Body of pancreas (tissue), 4 donors: ENCODE measurements at places on chromosomes 7 and 10. TPM values are rescaled to one million over a fixed set of nuclear protein-coding genes. Genes with fewer than 3 reads are reported as not detected.
A peak's percentile ranks its signal among the peaks of the same experiment; 100 is the strongest.

GRCh38 chr10:132395704-132396493 lies 1.1 kb upstream of the PWWP2B start:
- peaks cover 49% of the 10 kb centered on the region for H3K4me1 ChIP-seq
- no peak overlapping the region for H3K4me3 ChIP-seq
- H3K27ac ChIP-seq = peak overlapping the region; percentile 97
- peak; percentile 86 for DNase-seq
- H3K27me3 ChIP-seq = no peaks in the 10 kb centered on the region

DNA sequence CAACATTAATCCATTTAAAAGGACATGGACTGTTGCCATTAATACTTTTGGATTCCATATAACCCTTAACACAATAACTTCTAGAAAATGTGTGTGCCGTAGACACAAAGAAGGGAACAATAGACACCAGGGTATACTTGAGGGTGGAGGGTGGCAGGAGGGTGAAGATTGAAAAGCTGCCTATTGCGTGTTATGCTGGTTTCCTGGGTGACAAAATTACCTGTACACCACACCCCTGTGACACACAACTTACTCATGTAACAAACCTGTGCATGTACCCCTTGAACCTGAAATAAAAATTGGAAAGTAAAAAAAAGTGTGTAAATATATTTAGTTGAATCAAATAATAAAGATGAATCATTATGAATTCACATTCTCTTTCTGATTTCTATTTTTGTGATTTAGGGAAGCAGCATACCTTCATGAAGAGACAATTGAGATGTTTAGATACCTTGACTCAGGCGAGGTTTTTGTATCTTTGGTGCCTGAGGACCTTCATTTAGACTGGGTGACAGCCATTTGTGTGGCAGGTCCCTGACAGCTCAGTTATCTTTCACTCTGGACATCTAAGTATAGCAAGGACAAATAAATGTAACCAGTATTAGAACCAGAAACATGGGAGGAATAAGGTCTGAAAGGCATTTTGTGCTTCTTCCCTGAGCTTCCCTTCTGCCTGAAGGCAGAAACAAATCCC lies 28.7 kb downstream of the GIMAP8 start:
- no peak overlapping the region for H3K27ac ChIP-seq
- DNase-seq = no peak
- no peaks in the 10 kb centered on the region for H3K36me3 ChIP-seq
- H3K4me3 ChIP-seq = no peak overlapping the region
- H3K27me3 ChIP-seq = no peaks in the 10 kb centered on the region
- H3K4me1 ChIP-seq = no peaks in the 10 kb centered on the region

- DNase-seq = no peak
- no peaks in the 10 kb centered on the region for H3K36me3 ChIP-seq
- no peak overlapping the region for H3K27ac ChIP-seq
- H3K27me3 ChIP-seq = no peaks in the 10 kb centered on the region
- H3K4me3 ChIP-seq = no peak overlapping the region
- H3K4me1 ChIP-seq = no peaks in the 10 kb centered on the region
Measured at GRCh38 chr10:25959540-25960232, 25.7 kb downstream of the MYO3A start.

GRCh38 chr10:78657163-78657861 lies 411.5 kb upstream of the ZMIZ1 start:
- H3K4me1 ChIP-seq = no peaks in the 10 kb centered on the region
- H3K27me3 ChIP-seq = no peaks in the 10 kb centered on the region
- peak; percentile 82 for DNase-seq
- H3K4me3 ChIP-seq = no peak overlapping the region

GRCh38 chr10:42962902-42963231 lies 114.0 kb upstream of the RET start:
- H3K4me3 ChIP-seq = no peak overlapping the region
- no peak for DNase-seq
- H3K27ac ChIP-seq = no peak overlapping the region
- H3K36me3 ChIP-seq = no peaks in the 10 kb centered on the region
- H3K4me1 ChIP-seq = no peaks in the 10 kb centered on the region
- no peaks in the 10 kb centered on the region for H3K27me3 ChIP-seq

Gene MSS51
- total RNA-seq = 2.3 TPM

DNA sequence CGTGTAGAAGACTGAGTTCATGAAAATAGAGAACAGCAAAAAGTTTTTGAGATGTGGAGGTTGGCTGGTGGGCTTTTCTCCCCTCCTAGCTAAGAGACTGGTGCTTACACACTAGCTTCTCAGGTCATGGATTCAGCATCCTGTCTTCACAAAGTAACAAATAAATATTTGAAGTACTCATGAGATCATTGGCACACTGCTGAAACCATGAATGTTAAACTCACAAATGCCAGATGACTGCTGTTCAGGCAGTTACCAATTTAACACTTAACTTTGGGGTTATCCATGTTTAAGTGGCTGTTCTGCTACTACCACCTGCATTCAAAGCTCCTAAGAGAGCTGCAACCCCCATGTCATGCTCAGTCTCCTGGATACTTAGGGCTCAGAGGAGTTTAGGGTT lies 119.0 kb upstream of the BET1 start:
- H3K27me3 ChIP-seq = no peaks in the 10 kb centered on the region
- no peaks in the 10 kb centered on the region for H3K36me3 ChIP-seq
- DNase-seq = no peak
- H3K4me1 ChIP-seq = no peaks in the 10 kb centered on the region
- no peak overlapping the region for H3K27ac ChIP-seq

- H3K4me3 ChIP-seq = no peak overlapping the region
- no peaks in the 10 kb centered on the region for H3K36me3 ChIP-seq
- no peak for DNase-seq
- peaks cover 1% of the 10 kb centered on the region for H3K4me1 ChIP-seq
- H3K27me3 ChIP-seq = no peaks in the 10 kb centered on the region
- H3K27ac ChIP-seq = no peak overlapping the region
Measured at GRCh38 chr7:25303281-25304181, 75.2 kb upstream of the NPVF start.

Gene GPRIN2
- 15.8 TPM for total RNA-seq

- DNase-seq = peak; percentile 89
- no peaks in the 10 kb centered on the region for H3K36me3 ChIP-seq
- H3K4me1 ChIP-seq = peaks cover 37% of the 10 kb centered on the region
- H3K27ac ChIP-seq = peak overlapping the region; percentile 77
- H3K27me3 ChIP-seq = no peaks in the 10 kb centered on the region
- no peak overlapping the region for H3K4me3 ChIP-seq
Measured at GRCh38 chr7:30184791-30185487, 50.2 kb downstream of the MTURN start.

DNA sequence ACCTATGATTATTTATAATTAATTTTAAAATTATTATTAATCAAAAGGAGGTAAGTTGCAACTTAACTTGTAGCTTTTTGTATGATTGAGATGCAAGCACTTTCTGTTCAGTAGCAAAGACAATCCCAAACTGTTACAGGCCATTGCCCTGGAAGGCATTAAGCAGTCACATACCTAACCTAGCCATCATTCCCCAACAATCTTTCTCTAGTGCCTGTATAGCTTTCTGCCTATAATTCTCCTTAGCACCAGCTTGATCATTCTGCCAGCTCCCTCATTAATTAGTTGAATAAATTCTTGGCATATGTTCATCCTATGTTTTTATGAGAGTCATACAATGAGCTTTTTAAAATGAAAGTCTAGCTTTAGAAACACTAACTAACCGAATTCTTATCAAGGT lies 178.9 kb upstream of the TMEM106B start:
- no peaks in the 10 kb centered on the region for H3K27me3 ChIP-seq
- no peaks in the 10 kb centered on the region for H3K36me3 ChIP-seq
- no peak overlapping the region for H3K4me3 ChIP-seq
- H3K4me1 ChIP-seq = no peaks in the 10 kb centered on the region

DNA sequence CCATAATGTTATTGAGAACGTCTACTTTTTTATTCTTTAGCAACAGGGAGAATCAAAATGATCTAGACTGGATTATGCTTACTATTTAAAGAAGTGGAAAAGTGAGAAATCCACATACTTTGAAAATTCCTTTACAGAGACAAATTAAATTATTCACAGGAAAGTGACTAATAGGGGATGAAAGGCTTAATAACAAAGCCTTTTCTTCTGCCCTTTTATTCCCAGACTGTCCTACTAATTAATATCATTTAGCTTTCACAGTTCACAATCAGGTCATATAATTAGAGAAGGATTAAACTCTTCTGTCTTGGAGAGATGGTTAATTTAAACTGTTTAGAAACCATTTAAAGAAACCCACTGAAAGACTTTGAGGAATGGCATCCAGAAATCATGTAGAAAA lies 58.8 kb downstream of the ARL4A start:
- no peaks in the 10 kb centered on the region for H3K27me3 ChIP-seq
- no peak for DNase-seq
- H3K27ac ChIP-seq = no peak overlapping the region
- no peaks in the 10 kb centered on the region for H3K36me3 ChIP-seq
- no peaks in the 10 kb centered on the region for H3K4me1 ChIP-seq
- no peak overlapping the region for H3K4me3 ChIP-seq

DNA sequence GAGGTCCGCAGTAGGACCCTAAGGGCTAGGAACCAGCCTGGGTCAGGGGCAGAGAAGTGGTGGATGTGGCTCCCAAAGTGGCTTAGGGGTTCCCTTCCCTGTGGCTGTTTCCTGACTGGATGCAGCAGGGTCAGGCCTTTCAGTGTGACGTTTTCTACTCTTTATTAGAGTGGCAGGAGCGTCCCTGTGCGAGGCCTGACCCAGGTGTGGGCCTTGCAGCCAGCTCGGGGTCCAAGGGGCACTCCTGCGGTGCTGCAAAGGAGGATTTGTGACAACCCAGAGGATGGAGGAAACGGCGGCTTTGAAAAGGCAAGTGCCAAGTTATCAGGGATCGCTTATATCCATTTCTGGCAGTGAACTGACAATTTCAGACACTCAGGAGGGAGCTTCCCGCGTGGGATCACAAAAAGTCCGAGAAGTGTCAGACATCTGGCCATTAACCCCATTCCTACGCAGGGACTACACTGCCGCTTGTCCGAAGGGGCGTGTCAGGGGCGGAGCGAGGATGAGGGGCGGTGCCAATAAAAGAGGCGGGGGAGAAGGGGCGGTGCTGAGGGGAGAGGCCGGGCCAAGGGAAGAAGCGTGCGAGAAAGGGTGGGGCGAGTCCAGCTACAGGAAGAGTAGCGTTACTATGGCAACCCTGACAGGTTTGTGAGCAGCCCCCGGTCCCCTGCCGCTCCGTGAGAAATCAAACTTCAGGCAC lies 98.8 kb upstream of the ZNF722 start:
- H3K4me1 ChIP-seq = peaks cover 13% of the 10 kb centered on the region
- H3K36me3 ChIP-seq = no peaks in the 10 kb centered on the region
- peak; percentile 83 for DNase-seq
- no peaks in the 10 kb centered on the region for H3K27me3 ChIP-seq
- H3K4me3 ChIP-seq = peak overlapping the region; percentile 73

GRCh38 chr7:99833289-99833877 lies 5.6 kb downstream of the CYP3A43 start:
- peak; percentile 22 for DNase-seq
- H3K4me3 ChIP-seq = no peak overlapping the region
- no peaks in the 10 kb centered on the region for H3K36me3 ChIP-seq
- H3K4me1 ChIP-seq = peaks cover 76% of the 10 kb centered on the region
- peak overlapping the region; percentile 72 for H3K27ac ChIP-seq

Gene CDC123
- 28.3 TPM for total RNA-seq

Gene CPN1
- total RNA-seq = not detected

Gene IL2RA
- 0.99 TPM for total RNA-seq

DNA sequence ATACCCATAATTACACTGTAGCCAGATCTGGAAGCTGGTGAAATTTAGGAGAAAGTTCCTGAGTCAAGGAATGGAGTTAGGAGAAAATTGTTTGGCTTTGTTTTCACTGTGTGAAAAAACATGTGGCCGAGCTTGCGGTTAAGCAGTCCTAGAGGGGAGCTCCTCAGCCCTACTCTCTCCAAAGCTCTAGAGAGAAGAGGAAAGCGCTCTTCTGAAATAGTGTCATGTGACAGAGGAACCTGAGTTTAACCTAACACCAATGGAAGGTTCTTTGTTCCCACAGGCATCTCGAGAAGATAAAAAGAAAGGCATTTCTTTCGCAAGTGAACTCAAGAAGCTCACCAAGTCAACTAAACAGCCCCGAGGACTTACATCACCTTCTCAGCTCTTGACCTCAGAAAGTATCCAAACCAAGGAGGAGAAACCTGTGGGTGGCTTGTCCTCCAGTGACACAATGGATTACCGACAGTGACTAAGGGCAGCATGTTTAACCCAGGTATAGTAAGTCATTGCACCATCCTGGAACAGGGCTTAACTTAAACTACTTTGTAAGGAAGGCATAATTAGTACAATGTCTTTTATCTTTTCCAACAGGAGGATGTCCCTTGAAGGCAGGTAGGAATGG lies 38.0 kb downstream of the NOC3L start:
- no peak overlapping the region for H3K27ac ChIP-seq
- H3K27me3 ChIP-seq = no peaks in the 10 kb centered on the region
- no peak overlapping the region for H3K4me3 ChIP-seq
- DNase-seq = no peak
- H3K4me1 ChIP-seq = no peaks in the 10 kb centered on the region
